ENCODE measurements at places on chromosomes 12 and 14.

DNA sequence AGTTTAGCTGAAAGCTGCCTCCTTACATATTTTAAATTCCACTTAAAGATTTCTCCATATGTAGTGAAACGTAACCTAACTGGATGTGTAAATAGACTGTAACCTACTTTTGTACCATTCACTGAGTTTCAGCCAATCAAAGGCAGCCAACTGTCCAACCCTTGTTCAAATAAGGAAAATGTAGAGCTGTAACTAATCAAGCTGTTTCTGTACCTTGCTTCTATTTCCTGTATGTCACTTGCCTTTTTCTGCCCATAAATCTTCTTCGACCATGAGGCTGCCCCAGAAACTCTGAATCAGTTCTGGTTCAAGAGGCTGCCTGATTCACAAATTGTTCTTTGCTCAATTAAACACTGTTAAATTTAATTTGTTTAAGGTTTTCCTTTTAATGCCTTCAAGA, 6.3 kb downstream of the SLC7A8 start:
- no peak for DNase-seq

DNA sequence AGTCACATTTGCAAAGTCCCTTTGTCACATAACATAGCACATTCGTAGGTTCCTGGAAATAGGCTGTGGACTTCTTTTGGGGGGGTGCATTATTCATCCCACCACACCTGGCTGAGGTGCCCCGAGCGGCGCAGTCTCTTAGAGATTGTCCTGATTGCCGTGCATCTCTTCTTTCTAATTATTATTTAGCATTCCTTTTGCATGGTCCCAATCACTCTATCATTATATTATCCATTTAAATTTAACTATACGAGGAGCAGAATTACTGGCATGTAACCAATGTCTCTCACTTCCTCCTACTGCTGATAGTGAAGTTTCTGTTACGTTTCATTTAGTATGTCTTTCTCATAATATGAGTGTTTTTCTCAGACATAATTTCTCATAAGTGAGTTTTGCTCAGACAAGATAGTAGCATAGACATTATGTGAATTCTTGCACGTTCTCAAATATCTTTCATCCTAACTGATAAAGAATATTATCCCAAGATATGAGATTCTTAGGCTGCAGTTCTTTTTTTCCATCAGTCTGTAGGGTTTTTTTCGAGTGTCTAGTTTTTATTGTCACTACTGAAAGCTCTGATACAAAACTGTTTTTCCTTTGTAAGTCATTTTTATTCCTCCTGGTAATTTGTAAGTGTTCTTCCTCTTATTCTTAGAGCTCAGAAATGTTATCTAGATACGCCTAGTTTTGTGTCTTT, 444.3 kb downstream of the NELL2 start:
- DNase-seq: no peak

GRCh38 chr14:102131741-102132140, 8.0 kb upstream of the WDR20 start:
- no peak for DNase-seq

DNA sequence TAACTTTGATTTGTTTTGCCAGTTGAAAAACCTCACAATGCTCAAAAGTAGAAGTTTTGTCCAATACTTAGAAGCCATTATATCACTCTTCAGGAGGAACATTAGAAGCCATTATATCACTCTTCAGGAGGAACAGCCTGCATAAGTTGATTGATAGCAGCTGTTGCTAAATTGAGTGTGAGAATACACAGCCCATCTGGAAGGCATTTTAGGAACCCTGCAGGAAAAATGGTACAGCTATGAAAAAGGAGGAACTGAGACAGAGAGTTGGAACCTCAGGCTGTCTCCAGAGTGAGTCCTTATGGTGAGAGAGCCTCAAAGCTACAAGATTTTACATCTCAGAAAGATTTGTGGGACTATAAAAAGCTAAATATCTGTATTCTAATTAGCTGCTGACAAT, 207.0 kb downstream of the MYRFL start:
- DNase-seq: no peak

Data from ecto neural progenitor cell (in vitro differentiated cells).